Activated T-cell treated with anti-CD3 and anti-CD28 coated beads for 48 hours (primary cell): ENCODE measurements at places on chromosomes 12 and 14.

DNA sequence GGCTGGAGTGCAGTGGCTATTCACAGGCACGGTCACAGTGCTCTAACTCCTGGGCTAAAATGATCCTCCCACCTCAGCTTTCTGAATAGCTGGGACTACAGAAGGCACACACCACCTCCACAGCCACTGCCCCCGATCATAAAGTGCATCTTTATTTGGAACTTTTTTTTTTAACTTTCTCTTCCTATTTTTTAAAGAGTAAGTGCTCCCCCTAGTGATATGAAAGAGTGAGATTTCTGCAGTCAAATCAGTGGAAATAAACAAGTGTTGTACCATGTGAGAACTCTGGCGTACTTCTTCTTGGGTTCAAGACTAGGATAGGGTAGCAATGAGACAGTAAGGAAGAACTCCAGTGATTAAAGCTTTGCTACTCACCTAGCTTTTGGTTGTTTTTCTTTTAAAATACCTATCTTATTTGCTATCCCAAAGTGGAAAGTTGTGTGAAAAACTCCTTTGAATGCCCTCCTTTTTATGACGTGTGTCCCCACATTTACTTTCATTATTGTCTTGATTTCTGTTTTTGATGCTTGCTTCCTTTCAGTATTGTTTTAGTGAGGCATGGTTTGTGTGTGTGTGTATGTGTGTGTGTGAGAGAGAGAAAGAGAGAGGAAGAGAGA lies 6.6 kb downstream of the PPP4R4 start:
- no peak for DNase-seq

DNA sequence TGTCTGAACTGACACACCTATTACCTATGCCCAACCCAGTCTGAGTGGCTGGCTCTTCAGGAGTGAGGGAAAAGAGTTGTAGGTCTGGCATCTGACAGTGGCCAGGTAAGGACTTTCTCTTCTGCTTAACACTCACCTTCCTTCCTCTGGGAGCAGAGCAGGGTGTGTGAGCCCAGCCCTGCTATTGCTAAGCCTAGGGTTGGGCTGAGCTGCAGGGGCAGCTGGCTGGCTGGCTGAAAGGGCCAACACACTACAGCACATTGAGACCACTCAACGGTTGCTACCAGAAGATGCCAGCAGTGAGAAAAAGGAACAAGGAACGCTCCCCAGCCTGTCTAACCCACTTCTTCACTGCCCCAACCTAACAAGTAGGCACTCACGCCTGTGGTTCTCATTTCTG lies 201.2 kb downstream of the DPF3 start:
- no peak for DNase-seq

DNA sequence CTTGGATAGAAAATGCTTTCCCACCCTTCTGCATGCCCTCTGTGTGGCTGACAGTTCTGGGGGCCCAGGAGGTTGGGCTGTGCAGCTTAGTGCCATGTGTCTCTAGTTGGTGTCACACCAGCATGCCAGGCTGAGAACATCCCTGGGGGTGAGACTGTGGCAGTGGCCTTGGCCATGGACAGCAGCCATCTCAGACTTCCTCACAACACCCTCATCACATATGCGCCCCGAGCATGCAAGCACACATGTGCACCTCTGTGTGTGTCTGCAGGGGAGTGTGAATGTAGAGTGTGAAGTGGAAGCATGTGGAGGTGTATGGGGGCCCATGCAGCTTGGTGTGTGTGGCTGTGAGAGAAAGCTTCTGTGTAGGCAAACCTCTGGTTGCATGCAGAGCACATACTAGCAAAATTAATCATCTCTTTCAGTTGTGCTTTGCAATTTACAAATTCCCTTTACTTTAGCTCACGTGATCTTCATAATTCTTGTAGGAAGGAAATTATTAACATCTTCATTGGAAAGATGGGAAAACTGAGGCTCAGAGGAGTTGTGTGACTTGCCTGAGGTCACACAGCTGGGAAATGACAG lies 8.4 kb downstream of the ASIC1 start:
- DNase-seq: no peak

DNA sequence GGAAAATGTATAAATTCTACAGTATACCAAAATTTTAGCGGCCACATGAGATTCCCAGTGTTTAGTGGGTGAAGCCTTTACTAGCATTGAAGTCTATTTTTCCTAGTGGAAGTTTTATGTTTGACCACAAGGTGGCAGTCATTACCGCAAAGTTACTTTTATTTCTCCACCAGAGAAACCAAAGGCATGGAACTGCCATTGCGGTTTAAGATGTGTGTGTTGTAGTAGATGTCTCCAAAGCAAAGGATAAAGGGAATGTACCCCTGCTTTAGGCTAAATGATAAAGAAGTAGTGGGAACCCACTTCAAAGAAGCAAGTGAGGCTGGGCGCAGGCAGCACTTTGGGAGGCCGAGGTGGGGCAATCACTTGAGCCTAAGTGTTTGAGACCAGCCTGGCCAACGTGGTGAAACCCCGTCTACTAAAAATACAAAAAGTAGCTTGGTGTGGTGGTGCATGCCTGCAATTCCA lies 140.5 kb downstream of the PRKCH start:
- no peak for DNase-seq

GRCh38 chr12:9784816-9785215 lies 24.1 kb upstream of the CD69 start:
- DNase-seq: no peak

DNA sequence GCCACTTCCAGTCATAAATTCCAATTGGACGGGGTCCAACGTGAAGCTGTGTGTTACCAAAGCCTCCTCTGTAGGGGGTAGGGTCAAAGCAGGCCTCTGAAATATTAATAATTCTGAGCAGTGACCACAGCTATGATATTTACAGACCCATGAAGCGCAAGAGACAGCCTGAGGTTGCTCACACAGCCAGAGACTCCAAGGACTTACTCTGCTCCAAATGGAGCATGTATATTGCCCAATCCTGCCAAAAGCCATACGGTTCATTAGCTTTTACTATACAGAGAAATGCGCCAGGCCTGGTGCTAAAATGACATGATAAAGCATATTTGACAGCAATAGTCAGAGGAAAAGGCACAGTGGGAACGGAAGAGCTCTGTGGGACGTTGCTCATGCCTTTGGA lies 151.3 kb downstream of the PAH start:
- DNase-seq: no peak

DNA sequence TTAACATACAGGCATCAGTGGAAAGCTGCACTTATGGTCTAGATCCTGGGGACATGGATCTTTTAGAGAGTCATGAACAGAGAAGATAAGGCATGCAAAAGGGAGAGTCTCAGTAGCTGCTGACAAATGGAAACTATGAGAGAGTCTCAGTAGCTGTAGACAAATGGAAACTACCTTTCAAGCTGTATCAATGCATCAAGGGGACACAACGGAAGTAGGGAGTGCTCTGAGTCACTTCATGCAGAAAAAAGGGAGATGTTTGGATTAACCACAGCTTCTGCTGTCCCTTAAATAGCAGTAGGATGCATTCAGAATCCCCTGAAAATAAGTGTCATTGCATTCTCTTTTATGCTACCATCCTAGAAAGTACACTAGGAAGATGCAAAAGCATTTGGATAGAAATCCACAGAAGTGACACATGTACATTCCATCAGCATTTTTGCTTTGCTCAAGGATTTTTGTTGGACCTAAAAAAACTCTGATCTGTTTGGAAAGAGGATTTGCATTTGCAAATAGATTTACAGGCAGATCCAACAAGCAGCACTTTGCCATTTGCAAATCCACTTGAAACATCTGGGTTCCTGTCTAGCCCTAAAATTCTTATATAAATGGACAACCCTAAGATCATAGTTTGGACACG lies 227.5 kb upstream of the LMO3 start:
- no peak for DNase-seq

GRCh38 chr12:116594325-116595038 lies 35.3 kb downstream of the MAP1LC3B2 start:
- no peak for DNase-seq

DNA sequence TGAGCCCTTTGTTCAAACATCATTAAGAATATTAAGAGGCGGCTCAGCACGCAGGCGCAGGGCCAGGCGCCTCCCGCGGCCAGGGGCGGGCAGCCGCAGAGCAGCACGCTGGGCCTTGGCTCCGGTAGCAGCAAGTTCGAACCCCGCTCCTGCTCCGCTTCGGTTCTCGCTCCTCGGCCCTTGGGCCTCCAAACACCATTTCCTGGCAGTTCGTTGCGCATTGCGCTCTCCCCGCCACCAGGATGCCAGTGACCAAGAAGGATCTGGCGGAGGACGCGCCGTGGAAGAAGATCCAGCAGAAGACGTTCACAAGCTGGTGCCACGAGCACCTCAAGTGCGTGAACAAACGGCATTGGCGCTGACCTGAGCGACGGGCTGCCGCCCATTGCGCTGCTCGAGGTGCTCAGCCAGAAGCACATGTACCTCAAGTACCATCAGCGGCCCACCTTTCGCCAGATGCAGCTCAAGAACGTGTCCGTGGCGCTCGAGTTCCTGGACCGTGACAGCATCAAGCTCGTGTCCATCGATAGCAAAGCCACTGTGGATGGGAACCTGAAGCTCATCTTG lies 6.9 kb upstream of the ACVRL1 start:
- DNase-seq: no peak

DNA sequence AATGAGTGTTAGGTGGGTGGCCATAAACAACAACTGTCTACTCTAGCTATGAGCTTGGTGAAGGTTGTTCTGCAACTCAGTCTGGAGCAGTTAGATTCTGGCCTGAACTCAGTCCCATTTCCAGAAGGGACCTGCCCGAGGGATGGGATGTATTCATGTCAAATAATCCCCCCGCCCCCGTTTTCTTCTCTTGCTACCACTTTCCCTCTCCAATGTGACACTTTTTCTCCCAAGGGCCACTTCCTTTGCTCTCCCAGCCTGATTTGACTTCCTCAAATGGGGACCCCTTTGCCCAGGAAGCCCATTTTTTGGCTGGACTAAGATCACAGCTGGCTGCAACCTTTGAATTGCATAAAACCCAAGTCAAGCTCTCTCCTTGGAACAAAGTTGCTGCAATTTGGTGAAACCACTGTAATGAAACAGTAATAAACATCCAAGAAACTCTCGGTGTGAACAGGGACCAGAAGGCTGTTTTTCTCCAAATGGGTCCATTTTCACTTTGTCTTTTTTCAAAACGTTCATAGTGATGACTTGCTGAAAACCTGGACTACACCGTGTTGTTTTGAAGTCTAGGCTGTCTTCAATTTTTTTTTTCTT lies 137.2 kb upstream of the GSC start:
- no peak for DNase-seq
